ENCODE measurements at places on chromosomes 1 and 21.
A peak's percentile ranks its signal among the peaks of the same experiment; 100 is the strongest.

GRCh38 chr1:205287767-205288559, 33.6 kb downstream of the NUAK2 start:
- DNase-seq = no peak

GRCh38 chr1:67834246-67834877, 1.1 kb upstream of the GNG12 start:
- DNase-seq = no peak

GRCh38 chr1:101603726-101604125, 366.9 kb downstream of the S1PR1 start:
- DNase-seq = no peak

- no peak for DNase-seq
These were observed 120.0 kb downstream of the PGBD5 start for GRCh38 chr1:230306169-230306568.

GRCh38 chr1:93990010-93990409, 80.8 kb upstream of the GCLM start:
- DNase-seq = no peak

GRCh38 chr1:202860744-202861419, 28.1 kb downstream of the RABIF start:
- DNase-seq = peak; percentile 53

Data from left ventricle myocardium superior (tissue), 1 donor.